ENCODE measurements at places on chromosomes 3 and 15.

DNA sequence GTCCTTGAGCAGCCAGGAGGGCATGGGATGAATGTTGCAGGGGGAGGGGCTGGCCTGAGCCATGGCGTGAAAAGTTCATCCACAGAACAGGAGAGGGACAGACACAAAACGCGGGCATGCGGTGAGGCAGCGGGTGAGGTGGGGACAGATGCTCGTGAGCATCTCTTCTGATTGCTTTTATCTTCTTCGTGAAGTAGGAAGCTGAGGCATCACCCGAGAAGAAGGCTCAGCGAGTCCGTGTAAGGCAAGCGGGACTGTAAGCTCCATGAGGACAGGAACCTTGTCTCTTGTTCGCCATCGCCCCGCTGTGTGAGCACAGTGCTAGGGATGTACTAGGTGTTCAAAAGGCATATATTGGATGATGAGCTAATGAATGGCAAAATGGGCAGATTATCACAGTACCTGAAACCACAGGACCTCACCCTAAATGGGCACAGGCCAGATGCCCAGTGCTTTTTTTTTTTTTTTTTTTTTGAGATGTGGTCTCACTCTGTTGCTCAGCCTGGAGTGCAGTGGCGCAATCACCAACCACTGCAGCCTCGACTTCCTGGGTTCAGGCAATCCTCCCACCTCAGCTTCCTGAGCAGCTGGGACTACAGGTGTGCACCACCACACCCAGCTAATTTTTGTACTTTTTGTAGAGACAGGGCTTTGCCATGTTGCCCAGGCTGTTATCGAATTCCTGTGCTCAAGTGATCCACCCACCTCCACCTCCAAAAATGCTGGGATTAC is 46.8 kb downstream of the CPN2 start:
- DNase-seq = no peak

DNA sequence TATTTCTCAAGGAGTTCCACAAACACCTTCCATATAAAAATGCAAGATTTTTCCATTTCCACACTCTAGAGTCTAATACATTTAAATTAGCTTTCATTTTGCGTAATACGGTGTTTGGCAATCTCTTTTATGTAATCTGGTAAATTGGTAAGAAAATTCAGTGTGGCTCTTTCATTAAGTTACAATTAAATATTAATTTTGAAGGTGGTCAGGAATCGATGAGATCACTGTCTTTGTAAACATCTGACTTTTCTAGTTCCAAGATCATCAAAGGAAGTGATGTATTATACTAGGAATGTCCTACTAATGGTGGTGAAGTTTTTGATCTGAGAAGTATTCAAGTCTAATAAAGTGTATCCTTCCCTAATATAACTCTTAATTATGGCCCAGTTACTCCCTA is 1.1 kb upstream of the UTS2B start:
- peak; percentile 56 for DNase-seq

GRCh38 chr3:72229952-72230351 is 445.0 kb upstream of the PROK2 start:
- no peak for DNase-seq

DNA sequence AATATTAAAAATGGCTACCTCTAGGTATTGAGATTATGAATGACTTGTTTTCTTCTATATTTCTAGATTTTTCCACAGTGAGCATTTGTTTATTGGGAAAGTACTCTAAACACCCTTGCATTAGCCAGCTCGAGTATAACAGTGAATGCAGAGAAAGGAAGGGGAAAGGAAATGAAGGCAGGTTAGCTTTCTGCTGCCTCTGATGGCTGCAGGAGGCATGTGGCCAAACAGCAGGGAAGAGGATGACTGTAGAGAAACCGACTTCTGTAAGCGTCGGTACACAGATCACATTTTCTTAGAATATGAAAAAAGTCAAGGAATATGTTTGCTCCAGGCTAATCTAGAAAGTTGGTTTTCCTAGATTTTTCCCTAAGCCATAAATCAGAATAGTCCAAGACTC is 19.8 kb downstream of the GNB5 start:
- peak; percentile 17 for DNase-seq

DNA sequence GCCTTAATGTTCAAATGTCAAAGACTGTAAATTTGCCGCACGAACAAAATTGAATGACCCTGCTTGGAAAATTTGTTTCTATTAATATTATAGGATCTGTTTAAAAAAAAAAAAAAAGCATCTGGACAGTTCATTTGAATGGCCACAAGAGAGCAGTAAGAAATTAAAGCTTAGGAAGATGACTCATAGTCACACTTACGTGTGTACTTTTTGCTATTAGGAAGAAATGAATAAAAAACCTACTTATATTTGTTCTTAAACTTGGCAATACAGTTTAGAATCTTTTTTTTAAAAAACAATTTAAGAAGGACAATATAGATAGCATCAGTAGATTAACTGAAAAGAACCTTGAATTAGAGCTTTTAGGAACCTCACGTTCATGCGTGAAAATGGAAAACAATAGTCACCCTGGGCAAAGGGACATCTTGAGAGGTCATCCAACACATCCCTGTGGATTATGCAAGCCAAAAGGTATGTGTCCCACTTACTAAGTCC is 621.8 kb downstream of the MECOM start:
- DNase-seq = peak; percentile 82

DNA sequence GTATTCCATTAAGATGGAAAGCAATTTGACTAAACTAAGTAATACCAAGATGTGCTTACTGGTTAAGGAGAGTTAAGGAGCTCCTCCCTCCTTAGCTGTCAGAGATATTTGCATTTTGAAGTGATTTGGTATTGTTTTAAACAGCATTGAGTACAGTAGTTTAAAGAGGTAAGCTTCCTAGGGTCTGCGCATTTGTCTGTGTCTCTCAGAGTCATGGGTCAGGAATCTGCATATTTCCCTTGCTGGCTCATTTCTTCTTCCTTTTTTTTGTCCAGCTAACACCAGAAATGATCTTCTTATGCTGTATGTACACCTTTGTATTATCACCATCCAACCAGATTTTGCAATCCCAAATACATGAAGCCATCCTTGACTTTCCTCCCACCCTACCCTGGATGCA is 163.0 kb upstream of the BFSP2 start:
- DNase-seq = no peak

DNA sequence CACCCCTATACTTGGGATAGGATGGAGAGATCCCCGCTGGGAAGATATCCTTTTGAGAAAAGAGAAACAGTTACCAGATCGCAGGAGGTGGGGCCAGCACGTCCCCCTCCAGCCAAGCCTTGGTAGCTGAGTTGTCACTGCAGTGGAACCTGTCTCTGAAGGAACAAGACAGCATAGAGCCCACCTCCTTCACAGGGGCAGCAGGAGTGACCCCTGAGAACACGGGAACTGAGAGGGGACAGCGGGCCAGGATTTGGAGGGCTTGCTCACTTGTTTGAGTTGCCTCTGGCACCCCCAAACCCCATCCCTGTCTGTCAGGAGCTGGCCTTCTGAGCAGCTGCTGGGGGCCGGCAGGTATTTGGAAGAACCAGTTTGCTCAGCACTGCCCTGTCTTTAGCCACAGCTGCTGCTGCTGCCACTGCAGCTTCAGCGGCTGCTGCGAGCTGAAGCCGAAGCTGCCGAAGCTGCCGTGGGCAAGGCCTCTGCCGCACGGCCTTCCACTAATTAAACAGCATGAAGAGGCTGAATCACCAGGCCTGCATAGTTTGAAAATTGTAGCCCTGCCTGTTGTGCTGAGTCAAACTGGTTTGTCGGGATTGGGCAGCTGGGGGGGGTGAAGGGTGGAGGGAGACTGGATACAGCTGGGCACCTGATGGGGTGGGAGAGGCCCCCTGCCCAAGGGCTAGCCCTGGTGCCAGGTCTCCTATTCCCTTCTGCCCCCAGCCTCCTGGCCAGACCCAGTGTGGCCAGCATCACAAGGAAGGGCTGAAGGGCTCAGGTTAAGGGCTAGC is 4.0 kb downstream of the EPHB3 start:
- DNase-seq = peak; percentile 87

DNA sequence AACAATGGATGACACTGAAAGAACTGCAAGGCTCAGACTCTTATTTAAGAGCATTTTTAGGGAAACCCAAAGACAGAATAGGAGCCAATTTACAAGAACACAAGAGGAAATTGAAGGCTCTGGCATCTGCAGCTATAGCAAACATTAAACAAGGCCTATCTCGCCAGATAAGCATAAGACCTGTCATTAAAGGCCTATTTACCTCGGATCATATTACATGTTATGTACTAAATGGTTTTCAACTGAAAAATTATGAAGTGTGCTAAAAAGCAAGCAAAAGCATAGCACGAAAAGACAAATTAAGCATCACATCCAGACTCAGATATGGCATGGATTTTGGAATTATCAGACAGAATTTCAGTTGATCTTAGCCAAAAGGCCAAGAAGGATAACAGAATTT is 617.1 kb downstream of the SQOR start:
- DNase-seq = no peak

DNA sequence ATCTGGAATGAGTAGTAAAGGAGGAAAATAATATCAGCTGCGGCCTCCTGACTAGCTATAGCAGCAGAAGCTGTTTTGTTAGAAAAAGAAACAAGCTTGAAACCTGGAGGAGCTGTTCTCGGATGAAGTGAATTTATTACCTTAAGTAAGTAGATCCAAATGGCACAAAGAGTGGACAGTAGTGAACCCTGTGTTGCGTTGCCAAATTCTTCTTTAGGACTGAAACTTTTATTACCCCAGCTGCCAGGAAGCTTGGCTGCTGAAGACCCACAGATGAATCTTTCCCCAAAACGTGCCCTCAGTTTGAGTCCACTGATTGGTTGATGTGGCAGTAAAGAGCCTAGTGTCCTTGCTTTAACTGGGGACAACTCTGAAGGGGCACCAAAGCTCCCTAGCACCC is 366.8 kb upstream of the GBE1 start:
- DNase-seq = no peak

- no peak for DNase-seq
These were observed 84.0 kb upstream of the HERC1 start for GRCh38 chr15:63917588-63918316.

GRCh38 chr15:84822653-84823281 is 5.6 kb downstream of the ALPK3 start:
- DNase-seq = no peak

DNA sequence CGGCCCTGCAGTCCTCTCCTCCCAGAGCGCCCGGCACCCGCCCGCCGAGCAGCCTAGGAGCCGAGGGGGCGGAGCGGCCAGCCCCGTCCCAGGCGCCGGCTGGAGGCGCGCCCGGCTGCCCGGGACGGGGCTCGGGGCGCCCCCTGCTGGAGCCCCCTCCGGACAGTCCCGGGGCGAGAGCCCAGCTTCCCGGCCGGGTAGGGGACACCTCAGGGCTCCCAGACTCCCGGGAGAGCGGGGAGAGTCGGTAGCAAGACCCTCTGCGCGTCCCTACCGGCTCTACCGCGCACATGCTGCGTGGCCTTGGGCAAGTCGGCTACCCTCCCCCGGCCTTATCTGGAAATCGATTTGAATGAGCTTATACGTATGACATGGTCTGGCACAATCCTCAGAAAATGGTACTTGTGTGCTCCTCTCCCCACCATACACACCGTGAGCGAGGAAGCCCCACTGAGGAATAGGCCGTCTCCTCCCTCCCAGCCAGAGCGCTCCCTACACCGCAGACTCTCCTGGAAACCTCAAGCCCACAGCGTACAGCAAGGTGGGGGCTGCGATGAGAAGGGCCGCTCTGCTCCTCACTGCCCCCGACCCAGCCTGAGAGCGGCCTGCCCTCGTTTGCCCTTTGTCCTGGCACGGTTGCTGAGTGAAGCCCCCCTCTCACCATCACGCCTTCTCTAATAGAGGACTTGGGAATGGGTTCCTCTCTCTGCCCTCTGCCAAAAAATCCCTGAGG is at the start of gene DAPK2:
Gene DAPK2, minus strand, starts transcription at position 65 of the 733 bp plus-strand sequence. CDS start 6,224 bp downstream, outside the sequence.
- DNase-seq = peak; percentile 47

GRCh38 chr3:106619-107018 is 89.9 kb upstream of the CHL1 start:
- DNase-seq = no peak

- DNase-seq = peak; percentile 95
These were observed at the start of gene SMAD6 for GRCh38 chr15:66702035-66702786. SMAD6 (plus strand) TSS chr15:66702236; CDS start chr15:66703259, 1,023 bp downstream.

- DNase-seq = no peak
These were observed at the start of gene MAPKAPK3 for GRCh38 chr3:50617096-50617791. MAPKAPK3 (plus strand) TSS chr3:50617151; CDS start chr3:50617566, 415 bp downstream.

- DNase-seq = no peak
These were observed 14.5 kb upstream of the TM4SF1 start for GRCh38 chr3:149391960-149392359.

- DNase-seq = no peak
These were observed 92.4 kb downstream of the MB21D2 start for GRCh38 chr3:192825216-192825615.

DNA sequence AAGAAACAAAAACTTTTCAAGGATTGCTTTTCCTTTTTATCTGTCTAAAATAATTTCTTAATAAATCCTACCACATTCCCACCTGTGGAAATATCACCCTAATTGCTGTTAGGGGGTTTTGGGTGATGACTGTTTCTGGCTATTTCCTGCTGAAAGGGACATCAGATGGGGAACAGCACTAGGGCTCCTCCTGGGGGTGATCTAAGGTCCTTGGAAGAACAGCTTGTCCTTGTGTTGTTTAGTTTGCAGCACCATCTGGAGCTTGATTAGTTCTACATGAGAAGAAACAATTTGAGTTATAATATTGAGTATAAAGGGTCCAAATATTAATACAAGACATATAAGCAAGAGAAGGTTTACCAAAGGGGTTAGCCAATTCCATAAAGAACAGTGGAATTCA is 18.7 kb downstream of the OR5H15 start:
- DNase-seq = no peak

GRCh38 chr3:170485696-170486095 is 67.0 kb downstream of the CLDN11 start:
- DNase-seq = no peak

- DNase-seq = peak; percentile 30
These were observed 420.2 kb upstream of the CCDC54 start for GRCh38 chr3:106957029-106957428.

GRCh38 chr3:188468196-188468595 is 314.2 kb downstream of the LPP start:
- no peak for DNase-seq
